ENCODE measurements at places on chromosomes 7 and 10.

DNA sequence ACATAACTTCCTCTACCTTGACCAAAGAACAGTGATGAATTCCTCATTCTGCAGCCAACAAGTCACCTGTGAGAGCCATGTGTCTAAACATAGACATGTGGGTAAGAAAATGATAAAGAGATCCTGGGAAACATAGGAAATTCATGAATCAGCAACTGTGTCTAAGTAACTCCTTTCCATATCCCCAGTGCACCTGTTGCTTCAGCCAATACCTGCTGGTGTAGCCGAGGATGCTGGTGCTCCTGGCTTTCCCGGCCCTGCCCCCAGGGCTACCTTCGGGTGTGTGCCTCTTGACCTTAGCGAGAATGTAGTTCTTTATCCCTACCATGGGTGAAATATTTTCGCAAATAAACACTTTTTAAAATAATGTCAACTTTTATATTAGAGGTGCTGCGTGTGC, 114.1 kb downstream of the OR13A1 start:
- DNase-seq = no peak

DNA sequence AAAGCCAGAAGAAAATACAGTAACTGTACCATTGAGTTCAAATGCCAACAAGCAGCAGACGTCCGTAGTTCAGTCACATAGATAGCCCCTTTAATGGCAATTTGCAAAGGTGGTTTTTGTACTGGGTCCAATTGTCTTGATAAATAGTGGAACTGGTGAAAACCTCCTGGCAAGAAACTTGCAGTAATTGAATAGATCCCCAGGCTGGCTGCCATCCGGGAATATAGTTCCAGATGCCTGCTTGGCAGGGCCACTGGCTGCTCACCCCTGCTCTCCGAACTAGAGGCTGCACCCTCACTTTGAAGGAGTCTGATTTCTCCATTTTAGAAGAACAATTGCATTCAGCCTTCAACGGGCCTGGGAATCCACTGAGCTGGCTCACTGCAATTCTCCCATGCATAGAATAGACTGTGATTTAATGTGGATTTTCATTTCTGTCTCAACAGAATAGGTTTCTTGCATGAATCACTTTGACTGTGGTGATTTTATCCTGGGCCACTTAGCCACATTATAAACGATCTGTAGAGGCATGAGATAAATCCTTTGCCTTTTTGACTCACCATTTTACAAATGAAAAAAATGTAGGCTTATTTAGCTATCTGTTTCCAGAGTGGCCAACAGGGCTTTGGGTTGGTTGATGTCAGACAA, 35.9 kb upstream of the ELMO1 start:
- no peak for DNase-seq

DNA sequence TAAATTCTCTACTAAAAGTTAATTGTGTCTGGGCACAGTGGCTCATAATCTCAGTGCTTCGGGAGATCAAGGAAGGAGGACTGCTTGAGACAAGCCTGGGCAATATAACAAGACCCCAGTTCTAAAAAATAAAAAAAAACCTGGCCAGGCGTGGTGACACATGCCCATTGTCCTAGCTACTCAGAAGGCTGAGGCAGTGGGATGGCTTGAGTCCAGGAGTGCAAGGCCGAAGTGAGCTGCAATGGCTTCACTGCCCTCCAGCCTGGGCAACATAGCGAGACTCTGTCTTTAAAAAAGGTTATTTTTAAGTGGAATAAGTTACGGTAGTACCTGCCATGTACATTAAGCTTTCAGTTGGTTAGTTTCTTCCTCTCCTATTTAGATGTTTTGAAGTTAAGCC, 28.9 kb downstream of the CDK14 start:
- DNase-seq = no peak

DNA sequence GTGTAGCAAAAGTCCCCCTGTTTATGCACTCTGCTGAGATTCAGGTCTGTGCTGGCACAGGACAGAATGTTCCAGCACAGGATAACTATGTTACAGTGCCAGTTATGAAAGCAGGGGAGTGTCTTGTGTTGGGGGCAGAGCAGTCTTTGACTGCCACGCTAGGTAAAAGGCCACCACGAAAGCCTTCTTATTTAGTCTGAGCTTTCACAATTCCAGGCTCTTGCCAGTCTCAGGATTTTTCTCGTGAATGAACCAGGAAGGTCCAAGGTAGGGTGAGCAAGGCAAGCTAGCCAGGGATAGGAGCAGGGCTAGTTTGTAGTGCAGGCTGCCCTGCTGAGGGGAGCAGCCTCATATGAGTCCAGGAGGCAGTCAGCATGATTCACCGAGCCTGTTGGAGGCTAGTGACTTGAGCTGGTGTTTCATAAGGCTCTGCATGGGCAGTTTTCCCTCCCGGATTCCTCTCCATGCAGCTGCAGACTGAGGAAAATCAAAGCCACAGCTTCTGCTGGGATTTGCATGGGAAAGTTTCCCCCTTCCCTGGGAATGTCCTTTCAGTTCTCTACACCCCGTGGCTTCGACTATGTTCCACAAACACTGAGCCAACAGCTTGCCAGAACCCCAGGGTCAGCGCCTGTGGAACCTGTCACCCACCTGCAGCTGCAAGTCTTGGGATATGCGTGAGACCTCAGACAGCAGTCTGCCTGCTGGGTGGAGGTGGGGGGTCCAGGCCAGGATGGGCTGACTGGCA, 112.3 kb downstream of the JCAD start:
- DNase-seq = no peak

DNA sequence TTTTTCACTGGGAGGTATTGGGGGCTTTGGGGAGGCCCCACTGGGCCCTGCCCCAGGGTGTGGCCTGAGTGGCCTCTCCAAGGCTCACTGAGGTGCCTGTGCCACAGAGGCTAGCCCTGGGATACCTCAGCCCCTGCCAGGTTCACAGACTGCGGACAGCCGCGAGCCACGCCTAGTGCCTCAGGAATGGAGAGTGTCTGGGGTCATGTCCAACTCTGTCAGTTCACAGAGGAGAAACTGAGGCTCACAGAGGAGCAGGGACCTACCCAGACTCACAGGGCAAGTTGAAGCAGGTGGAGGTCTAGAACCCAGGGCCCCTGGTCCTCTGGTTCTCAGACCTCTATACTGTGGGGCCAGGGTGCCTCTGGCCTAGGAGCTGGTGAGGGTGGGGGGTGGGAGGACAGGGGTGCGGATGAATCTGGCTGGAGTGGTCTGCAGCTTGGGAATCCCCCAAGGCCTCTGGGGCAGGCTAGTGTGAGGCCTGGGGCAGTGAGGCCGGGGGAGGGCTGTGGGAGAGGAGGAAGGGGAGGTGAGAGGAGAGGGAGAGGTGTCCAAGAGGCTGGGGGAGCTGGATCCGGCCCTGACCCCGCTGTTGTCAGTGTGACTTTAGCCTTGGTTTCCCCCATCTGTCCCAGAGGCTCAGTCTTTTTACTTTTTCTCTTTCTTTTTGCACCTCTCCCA, 20.0 kb downstream of the NEURL1 start:
- DNase-seq = no peak

- DNase-seq = no peak
Measured at GRCh38 chr7:66847879-66848790, 72.9 kb upstream of the TMEM248 start.

- no peak for DNase-seq
Measured at GRCh38 chr7:24158975-24159374, 125.0 kb upstream of the NPY start.

DNA sequence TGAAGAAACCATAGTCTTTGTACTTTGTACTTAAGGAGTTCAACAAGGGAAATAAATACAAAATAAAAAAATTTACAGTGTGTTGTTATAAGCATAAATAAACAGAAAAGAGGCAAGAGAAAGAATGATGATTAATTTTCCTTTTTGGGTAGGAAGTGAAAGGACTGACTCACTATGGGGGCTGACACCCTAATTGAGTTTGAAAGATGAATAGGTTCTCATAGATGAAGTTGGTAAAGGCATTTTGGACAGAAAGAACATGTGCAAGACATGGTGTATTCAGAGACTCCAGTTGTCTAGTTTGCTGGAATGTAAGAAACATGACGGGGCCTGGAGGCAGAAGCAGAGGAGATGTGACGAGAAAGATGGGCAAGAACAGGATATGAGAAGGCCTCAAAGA, 83.7 kb downstream of the VPS50 start:
- no peak for DNase-seq

GRCh38 chr7:70303780-70304179, 705.5 kb downstream of the AUTS2 start:
- DNase-seq = no peak

DNA sequence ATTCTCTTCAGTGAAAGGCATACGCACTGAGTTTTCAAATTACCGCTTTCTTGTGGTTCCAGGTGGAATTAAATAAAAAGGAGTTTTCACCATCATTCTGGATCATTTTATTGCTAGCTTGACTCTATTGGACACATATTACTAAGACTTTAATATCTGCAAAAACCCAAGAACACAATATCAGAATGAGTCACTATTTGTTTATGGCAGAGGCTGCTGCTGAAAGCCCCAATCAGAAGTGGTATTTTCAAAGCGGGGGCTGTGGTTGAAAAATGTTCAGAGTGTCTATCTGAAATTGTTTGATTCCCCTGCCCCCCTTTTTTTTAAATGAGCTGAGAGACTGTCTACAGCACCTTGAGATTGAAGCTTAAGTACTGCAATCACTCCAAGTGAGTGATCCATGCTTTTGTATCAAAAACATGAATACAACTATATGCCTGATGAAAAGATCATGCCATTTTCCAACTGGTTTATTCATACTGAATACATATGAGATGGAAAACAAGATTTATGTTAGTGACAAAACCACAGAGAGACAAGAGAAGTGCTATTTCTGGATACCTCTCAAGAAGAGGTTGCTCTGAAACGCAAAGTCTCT, 376.4 kb downstream of the HTR7 start:
- no peak for DNase-seq

DNA sequence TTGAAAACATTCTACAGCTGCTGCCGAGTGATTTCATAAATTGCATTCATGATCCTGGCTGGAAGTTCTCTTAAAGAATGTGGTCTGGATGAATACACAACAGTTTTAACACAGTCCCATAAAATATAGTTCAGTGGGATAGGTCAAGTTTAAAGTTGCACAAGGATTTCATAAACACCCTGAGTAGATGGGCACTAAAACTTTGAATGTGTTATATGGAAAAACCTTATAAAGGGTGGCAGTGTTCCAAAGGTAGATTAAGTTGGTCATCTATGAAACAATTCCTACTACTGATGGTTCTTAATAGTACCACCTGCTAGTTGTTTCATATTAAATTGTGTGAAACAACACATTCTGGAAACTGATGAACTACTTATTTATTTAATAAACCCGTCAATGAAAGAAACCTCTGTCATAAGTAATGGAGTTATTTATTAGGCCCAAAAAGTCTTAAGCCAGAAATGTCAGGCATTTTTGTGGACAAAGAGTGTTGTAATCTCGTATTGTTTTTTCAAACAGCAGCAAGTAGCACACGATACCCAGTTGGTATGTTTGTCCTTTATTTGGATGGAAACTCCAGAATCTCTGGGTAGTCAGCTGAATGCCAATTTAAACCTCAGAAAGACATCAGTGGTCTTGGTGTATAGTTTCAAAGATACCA, 14.3 kb upstream of the RPA3 start:
- no peak for DNase-seq

- no peak for DNase-seq
Measured at GRCh38 chr10:24661376-24661775, 62.3 kb downstream of the ARHGAP21 start.

DNA sequence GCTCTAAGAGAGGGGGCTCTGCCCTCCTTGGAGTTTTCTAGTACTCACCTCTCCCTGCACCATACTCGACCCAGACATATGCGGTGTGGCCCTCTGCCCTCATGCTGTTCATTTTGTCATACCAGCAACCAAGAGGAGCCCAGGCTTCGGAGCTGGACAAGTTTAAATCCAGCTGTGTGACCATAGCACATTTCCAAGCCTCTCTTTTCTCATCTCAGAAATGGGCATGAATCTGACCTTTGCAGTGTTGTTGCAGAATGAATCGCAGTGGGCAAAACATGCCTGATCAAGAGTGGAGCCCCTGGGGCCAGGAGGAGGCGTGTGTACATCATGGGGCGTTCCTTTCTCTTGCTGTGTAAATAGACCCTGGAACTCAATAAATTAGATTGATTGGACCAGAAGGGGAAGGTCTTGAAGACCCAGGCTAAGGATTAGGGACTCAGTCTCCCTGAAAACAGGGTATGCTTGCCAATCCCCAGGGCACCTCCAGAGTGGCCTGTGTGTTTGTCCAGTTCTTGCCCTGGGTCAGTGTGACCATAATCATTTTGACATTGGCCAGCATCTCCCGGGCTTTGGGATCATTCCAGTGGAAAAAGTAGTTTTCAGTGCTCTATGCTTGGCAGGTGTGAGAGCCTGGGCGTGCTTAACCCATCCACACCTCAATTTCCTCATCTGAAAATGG, 59.6 kb downstream of the ZMIZ1 start:
- no peak for DNase-seq

GRCh38 chr10:37222046-37222445, 96.6 kb downstream of the ANKRD30A start:
- no peak for DNase-seq

DNA sequence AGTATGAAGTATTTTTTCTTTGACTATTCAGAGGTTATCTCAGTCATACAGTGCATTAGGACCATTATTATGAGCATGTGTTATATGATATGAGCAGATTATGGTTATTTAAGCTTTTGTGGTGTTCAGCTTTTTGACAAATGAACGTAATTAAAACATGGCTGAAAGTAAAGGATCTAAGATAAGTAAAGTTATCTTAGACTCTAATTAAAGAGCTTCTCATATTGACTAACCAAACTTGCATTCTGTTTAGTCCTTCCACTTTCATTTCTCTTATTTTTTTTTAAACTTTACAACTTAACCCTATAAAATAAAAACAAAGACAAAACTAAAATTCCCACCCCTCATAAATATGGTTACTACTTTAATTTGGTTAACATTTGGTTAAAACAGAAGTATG, 6.9 kb upstream of the GPR85 start:
- DNase-seq = no peak

- no peak for DNase-seq
Measured at GRCh38 chr10:18140957-18141845, 977 bp downstream of the CACNB2 start.

- DNase-seq = no peak
Measured at GRCh38 chr10:84607523-84607922, 279.1 kb downstream of the CCSER2 start.

DNA sequence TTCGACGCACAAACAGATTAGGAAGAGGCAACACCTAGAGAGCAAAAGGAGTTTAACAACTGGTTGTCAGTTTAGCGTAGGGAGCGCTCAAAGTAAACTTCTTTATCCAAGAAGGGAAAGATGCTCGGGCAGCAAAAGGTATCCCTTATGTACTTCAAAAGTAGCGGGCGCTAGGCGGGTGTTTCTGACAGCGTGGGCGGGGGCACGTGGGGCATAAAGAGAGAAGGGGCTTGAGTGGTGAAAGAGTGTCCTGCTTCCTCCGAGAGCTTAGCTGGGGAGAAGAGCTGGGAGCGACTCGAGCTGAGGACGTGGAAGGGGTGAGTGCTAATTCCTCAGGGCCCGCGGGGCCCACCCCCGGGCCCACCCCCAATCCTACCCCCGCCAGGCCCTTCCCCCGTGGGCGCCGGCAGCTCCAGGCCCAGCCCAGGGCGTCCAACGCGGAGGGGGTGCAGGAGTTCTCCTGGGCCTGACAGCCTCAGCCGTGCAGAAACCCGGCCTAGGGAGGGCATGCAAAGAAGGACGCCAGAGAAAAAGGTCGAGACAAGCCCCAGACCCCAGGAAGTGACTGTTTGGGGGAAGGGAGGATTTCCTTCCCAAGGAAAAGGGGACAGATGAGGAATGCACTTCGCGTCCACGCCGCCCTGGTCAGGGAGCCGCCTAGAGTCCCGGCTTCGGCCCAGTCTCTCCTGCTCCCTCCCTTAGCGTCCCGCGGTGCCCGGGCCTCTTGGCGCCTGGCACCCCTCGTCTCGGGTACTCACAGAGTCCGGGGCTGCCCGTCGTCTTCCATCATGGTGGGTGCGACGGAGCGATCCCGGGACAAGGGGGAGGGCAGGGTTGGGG, 868 bp downstream of the TIAL1 start:
- peak; percentile 41 for DNase-seq

GRCh38 chr10:31476088-31476487, 157.1 kb downstream of the ZEB1 start:
- DNase-seq = no peak
